ENCODE measurements at places on chromosomes 12 and 14. TPM values are rescaled to one million over a fixed set of nuclear protein-coding genes. Genes with fewer than 3 reads are reported as not detected.

GRCh38 chr12:124979568-124979967 is 9.4 kb downstream of the DHX37 start:
- H3K27ac ChIP-seq = no peak overlapping the region
- H3K27me3 ChIP-seq = no peaks in the 10 kb centered on the region
- peaks cover 55% of the 10 kb centered on the region for H3K36me3 ChIP-seq
- no peak for DNase-seq
- no peak overlapping the region for H3K4me3 ChIP-seq

- no peak overlapping the region for H3K4me3 ChIP-seq
- H3K27me3 ChIP-seq = peaks cover 78% of the 10 kb centered on the region
- H3K4me1 ChIP-seq = peaks cover 2% of the 10 kb centered on the region
- H3K27ac ChIP-seq = no peak overlapping the region
Measured at GRCh38 chr14:56799343-56799645, 11.0 kb downstream of the OTX2 start.

Gene TMPRSS12
- not detected for total RNA-seq

DNA sequence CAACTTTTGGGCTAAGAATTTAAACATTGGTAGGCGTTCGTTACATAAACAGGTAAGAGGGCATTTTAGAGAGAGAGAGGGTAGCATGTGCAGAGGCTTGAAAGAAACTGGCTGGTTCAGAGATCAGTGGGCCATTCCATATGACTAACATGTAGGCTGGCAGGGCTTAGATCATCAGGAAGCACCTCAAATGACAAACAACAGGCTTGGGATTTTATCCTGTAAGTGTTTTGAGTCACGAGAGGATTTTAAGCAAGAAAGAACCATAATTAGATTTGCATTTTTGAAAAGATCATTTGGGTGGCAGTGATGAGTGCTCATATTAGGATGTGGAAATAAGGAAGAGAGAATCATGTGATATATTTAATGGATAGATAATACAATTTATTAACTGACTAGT is 8.7 kb upstream of the PLEKHA5 start:
- no peak overlapping the region for H3K4me3 ChIP-seq
- no peaks in the 10 kb centered on the region for H3K36me3 ChIP-seq
- no peak overlapping the region for H3K27ac ChIP-seq
